ENCODE measurements at places on chromosomes 12 and 14. TPM values are rescaled to one million over a fixed set of nuclear protein-coding genes. Genes with fewer than 3 reads are reported as not detected.

- H3K4me3 ChIP-seq = no peak overlapping the region
- H3K27ac ChIP-seq = no peak overlapping the region
- peaks cover 12% of the 10 kb centered on the region for H3K27me3 ChIP-seq
- no peaks in the 10 kb centered on the region for H3K4me1 ChIP-seq
- no peak for DNase-seq
- H3K36me3 ChIP-seq = no peaks in the 10 kb centered on the region
These were observed 213.4 kb downstream of the PHETA1 start for GRCh38 chr12:111155521-111155920.

DNA sequence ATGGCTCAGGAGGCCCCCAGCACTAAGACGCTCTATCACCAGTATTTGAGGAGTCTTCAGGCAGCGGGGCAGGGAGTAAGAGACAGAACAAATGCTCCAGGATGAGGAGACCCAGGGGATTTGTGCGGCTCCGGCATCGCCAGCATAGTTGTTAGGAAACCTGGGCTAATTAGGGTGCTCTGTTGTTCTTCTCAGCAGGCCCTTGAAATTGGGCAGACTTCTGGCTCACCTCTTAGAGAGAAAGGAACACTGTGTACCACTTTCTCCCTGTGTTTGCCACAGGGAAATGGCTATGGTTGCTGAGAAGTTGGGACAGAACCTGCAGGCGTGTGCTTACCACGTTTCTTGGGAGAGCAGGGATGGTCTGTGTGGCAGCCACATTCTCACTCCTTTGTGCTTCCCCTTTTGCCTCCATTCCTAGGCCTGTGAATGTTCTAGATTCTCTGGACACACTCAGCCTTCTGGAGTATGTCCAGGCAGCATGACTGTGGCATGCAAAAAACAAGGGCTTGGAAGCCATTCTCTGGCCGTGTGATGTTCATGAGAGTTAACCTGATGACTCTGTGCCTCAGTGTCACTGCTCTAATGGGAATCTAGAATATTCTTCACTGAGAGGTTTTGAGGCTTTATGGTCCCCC lies 109.0 kb downstream of the CHST11 start:
- H3K36me3 ChIP-seq = peaks cover 18% of the 10 kb centered on the region
- H3K27me3 ChIP-seq = no peaks in the 10 kb centered on the region
- H3K27ac ChIP-seq = peak overlapping the region; percentile 5
- no peak overlapping the region for H3K4me3 ChIP-seq
- no peak for DNase-seq

- no peak for DNase-seq
- no peaks in the 10 kb centered on the region for H3K36me3 ChIP-seq
- no peaks in the 10 kb centered on the region for H3K27me3 ChIP-seq
- H3K4me1 ChIP-seq = no peaks in the 10 kb centered on the region
- no peak overlapping the region for H3K4me3 ChIP-seq
These were observed 696.1 kb downstream of the DIO2 start for GRCh38 chr14:79515158-79515557.

GRCh38 chr12:16266085-16266484 lies 11.4 kb downstream of the SLC15A5 start:
- DNase-seq = no peak
- H3K36me3 ChIP-seq = no peaks in the 10 kb centered on the region
- H3K4me1 ChIP-seq = no peaks in the 10 kb centered on the region
- H3K4me3 ChIP-seq = no peak overlapping the region
- H3K27ac ChIP-seq = no peak overlapping the region
- no peaks in the 10 kb centered on the region for H3K27me3 ChIP-seq

- DNase-seq = no peak
- no peaks in the 10 kb centered on the region for H3K36me3 ChIP-seq
- no peak overlapping the region for H3K27ac ChIP-seq
- H3K4me1 ChIP-seq = no peaks in the 10 kb centered on the region
- no peak overlapping the region for H3K4me3 ChIP-seq
These were observed 363.8 kb downstream of the NAV3 start for GRCh38 chr12:78194448-78194847.

GRCh38 chr12:107258780-107259179 lies 165.4 kb upstream of the CRY1 start:
- H3K4me3 ChIP-seq = no peak overlapping the region
- H3K27me3 ChIP-seq = peaks cover 14% of the 10 kb centered on the region
- no peaks in the 10 kb centered on the region for H3K4me1 ChIP-seq
- no peaks in the 10 kb centered on the region for H3K36me3 ChIP-seq
- H3K27ac ChIP-seq = no peak overlapping the region

DNA sequence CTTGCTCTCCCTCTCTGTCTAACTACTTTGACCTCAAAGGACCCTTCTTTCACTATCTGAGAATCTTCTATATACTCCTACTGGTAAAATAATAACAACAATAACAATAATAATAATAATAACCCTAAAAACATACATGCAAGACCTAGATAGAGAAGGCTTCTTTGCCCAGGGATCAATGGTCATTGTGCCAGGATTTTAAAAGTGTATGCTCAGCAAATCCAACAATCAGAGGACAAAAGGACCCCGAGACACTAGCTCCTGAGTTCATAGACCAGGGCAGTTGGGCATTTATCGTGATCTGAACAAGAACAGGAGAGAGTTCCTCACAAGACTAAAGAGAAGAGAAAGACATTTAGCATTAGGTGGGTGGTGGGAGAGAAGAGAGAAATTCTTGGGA lies 358.5 kb downstream of the DAD1 start:
- no peak overlapping the region for H3K4me3 ChIP-seq
- DNase-seq = no peak
- peak overlapping the region; percentile 55 for H3K27ac ChIP-seq
- H3K4me1 ChIP-seq = peaks cover 53% of the 10 kb centered on the region
- no peaks in the 10 kb centered on the region for H3K36me3 ChIP-seq

- no peaks in the 10 kb centered on the region for H3K27me3 ChIP-seq
- DNase-seq = no peak
- no peaks in the 10 kb centered on the region for H3K36me3 ChIP-seq
- H3K4me3 ChIP-seq = no peak overlapping the region
These were observed 227.7 kb upstream of the DDHD1 start for GRCh38 chr14:53380867-53381225.

- H3K27ac ChIP-seq = no peak overlapping the region
- H3K4me3 ChIP-seq = no peak overlapping the region
- peaks cover 13% of the 10 kb centered on the region for H3K27me3 ChIP-seq
- no peak for DNase-seq
- peaks cover 20% of the 10 kb centered on the region for H3K4me1 ChIP-seq
- H3K36me3 ChIP-seq = no peaks in the 10 kb centered on the region
These were observed 18.9 kb downstream of the ADGRD1 start for GRCh38 chr12:130972586-130972950.

DNA sequence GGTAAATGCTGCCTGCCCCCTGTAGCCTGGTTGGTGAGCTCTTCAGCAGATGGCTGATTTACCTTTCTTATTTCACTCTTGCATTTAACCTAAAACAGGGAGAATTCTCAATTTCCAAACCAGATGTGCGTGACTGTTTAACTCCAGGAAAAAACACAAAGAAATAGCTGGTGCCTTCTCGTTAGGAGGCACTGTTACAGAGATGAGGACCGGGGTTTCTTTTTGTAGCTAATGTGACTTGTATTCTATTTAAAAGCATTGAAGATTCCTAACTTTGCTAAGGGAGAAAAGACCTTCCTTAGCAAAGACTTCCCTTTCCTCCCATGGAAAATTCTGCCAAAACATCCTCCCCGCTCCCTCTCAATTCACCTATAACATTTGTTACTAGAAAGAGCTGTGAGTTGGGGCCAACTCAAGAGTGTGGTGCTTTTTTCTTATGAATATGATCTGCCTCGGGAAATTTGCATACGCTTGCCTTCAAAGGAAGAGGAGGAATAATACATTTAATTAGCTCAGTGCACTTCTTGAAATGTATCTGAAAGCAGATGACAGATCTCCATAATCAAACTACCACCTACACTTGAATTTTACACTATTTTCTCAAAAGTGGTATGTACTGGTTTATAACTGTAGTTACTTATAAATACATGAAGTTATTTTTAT lies 102.0 kb upstream of the ARID2 start:
- peaks cover 4% of the 10 kb centered on the region for H3K27me3 ChIP-seq
- DNase-seq = no peak
- no peaks in the 10 kb centered on the region for H3K4me1 ChIP-seq
- H3K27ac ChIP-seq = no peak overlapping the region

GRCh38 chr12:25264114-25264513 lies 13.4 kb upstream of the KRAS start:
- no peaks in the 10 kb centered on the region for H3K27me3 ChIP-seq
- H3K4me3 ChIP-seq = no peak overlapping the region
- H3K27ac ChIP-seq = no peak overlapping the region
- no peaks in the 10 kb centered on the region for H3K36me3 ChIP-seq

- DNase-seq = no peak
- no peaks in the 10 kb centered on the region for H3K36me3 ChIP-seq
- no peak overlapping the region for H3K4me3 ChIP-seq
- H3K27ac ChIP-seq = no peak overlapping the region
- peaks cover 6% of the 10 kb centered on the region for H3K27me3 ChIP-seq
These were observed 1.8 kb downstream of the IGF1 start for GRCh38 chr12:102478405-102479098.

GRCh38 chr12:77943466-77943865 lies 112.8 kb downstream of the NAV3 start:
- H3K27ac ChIP-seq = no peak overlapping the region
- peaks cover 4% of the 10 kb centered on the region for H3K27me3 ChIP-seq
- H3K4me1 ChIP-seq = no peaks in the 10 kb centered on the region
- H3K4me3 ChIP-seq = no peak overlapping the region

DNA sequence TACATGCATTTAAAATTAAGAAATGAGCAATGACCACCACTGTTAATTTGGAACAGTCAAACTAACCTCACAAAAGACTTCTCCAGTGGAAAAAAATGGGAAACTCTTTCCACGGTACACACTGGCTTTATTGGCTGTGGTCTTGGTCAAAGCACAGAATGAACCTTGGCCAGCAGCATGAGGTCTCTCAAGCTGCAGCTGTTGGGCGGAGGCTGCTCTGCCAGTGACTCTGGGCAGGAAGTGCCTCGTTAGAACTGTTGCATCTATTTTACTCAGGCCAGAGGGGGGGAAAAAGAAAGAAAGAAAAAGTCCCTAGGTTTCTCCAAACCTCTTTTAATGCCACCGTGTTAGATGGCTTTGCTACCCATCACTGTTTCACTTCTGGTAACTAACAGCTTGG lies 279.8 kb upstream of the DIO2 start:
- H3K4me3 ChIP-seq = no peak overlapping the region
- no peak for DNase-seq
- H3K36me3 ChIP-seq = no peaks in the 10 kb centered on the region
- no peak overlapping the region for H3K27ac ChIP-seq

GRCh38 chr12:107328442-107329133 lies 235.2 kb upstream of the CRY1 start:
- H3K4me3 ChIP-seq = no peak overlapping the region
- DNase-seq = no peak
- no peak overlapping the region for H3K27ac ChIP-seq
- no peaks in the 10 kb centered on the region for H3K4me1 ChIP-seq
- H3K27me3 ChIP-seq = peaks cover 30% of the 10 kb centered on the region

DNA sequence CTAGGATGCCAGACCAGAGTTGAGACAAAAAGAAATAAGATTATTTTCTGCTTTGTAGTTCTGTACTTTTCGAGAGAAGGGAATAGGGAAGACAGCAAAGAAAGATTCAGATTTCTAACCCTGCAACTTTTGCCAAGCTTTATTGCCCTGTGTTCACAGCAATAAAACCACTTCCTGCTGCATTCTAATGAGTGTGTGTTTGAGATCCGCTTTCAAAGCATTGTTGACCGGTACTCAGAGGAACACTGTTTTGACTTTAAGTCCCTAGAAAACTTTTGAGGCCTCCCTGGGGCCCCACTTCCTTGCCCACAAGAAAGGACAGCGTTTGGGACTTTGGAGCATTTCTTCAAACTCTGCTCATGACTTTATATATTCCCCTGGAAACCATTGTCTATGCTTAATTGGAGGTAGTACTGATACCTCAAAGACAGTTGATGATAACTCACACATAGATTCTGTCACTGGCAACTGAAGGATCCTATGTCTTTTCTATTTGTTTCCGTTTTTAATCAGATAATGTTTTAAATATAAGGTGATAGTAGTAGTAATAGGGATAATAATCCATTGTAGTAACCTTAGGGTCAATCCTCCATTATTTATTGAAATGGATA lies 1.3 kb downstream of the RNASE6 start:
- peaks cover 68% of the 10 kb centered on the region for H3K4me1 ChIP-seq
- H3K36me3 ChIP-seq = peaks cover 29% of the 10 kb centered on the region
- H3K27me3 ChIP-seq = no peaks in the 10 kb centered on the region
- no peak for DNase-seq

DNA sequence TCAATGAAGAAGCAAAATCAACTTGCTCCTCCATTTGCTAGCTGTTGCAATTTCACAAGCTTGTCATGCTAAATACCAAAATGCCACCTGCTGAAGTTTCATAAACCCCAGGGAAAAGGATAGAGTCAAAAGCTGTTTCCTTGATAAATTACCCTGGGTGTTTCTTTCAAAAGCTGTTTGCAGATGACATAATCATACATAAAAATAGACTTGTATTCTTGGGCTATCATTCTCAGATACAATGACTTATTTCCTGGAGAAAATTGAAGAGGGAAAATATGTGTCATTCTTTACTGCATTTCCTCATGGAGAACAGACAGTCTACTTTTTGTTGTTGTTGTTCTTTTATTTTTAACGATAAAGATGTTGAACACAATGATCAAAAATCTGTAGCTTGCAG lies 119.2 kb downstream of the GALC start:
- H3K27me3 ChIP-seq = no peaks in the 10 kb centered on the region
- no peak overlapping the region for H3K27ac ChIP-seq
- no peak overlapping the region for H3K4me3 ChIP-seq
- no peak for DNase-seq
- H3K36me3 ChIP-seq = no peaks in the 10 kb centered on the region

DNA sequence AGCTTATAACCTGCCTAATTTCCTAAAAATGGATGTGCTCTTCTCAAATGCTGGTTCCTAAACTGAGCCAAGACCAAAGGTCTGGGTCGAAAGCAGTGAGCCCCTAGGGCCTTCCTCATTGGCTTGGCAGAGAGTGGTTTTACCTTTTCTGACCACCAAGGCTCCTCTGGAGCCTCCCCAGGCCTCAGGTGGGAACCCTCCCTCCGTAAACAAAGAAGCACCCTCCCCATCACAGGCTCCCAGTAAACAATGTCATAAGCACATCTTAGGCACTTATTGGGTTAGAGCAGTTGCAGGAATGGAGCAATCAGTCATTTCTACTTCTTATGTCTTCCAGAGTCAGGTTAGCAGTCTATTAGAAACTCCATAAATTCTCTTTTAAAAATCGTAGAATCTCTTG lies 6.0 kb downstream of the CHPT1 start:
- no peak overlapping the region for H3K27ac ChIP-seq
- H3K36me3 ChIP-seq = peaks cover 10% of the 10 kb centered on the region
- H3K4me3 ChIP-seq = no peak overlapping the region
- H3K27me3 ChIP-seq = no peaks in the 10 kb centered on the region
- no peak for DNase-seq
- peaks cover 71% of the 10 kb centered on the region for H3K4me1 ChIP-seq

- no peak overlapping the region for H3K27ac ChIP-seq
- peaks cover 2% of the 10 kb centered on the region for H3K27me3 ChIP-seq
- H3K4me3 ChIP-seq = no peak overlapping the region
- H3K4me1 ChIP-seq = no peaks in the 10 kb centered on the region
- DNase-seq = no peak
- no peaks in the 10 kb centered on the region for H3K36me3 ChIP-seq
These were observed 229.2 kb downstream of the SPTSSA start for GRCh38 chr14:34232790-34233189.

Gene DHRS2
- not detected for total RNA-seq

Gene PPFIBP1
- total RNA-seq = 7.2 TPM

Gene LRIG3
- total RNA-seq = not detected

Gene GMFB
- total RNA-seq = 43.0 TPM

Gene SAV1
- 31.0 TPM for total RNA-seq

Gene LMNTD1
- not detected for total RNA-seq

Gene SLC25A21
- total RNA-seq = not detected

Gene EML5
- 3.8 TPM for total RNA-seq

Gene FLRT2
- total RNA-seq = not detected

Gene AMN1
- 13.7 TPM for total RNA-seq
